ENCODE measurements at places on chromosomes 6 and 20.

- no peak for DNase-seq
Observed at GRCh38 chr6:101826269-101826668, 432.8 kb downstream of the GRIK2 start.

GRCh38 chr20:42957704-42958095, 232.0 kb downstream of the PTPRT start:
- DNase-seq = no peak

GRCh38 chr20:58583176-58583575, 67.9 kb upstream of the STX16 start:
- no peak for DNase-seq

DNA sequence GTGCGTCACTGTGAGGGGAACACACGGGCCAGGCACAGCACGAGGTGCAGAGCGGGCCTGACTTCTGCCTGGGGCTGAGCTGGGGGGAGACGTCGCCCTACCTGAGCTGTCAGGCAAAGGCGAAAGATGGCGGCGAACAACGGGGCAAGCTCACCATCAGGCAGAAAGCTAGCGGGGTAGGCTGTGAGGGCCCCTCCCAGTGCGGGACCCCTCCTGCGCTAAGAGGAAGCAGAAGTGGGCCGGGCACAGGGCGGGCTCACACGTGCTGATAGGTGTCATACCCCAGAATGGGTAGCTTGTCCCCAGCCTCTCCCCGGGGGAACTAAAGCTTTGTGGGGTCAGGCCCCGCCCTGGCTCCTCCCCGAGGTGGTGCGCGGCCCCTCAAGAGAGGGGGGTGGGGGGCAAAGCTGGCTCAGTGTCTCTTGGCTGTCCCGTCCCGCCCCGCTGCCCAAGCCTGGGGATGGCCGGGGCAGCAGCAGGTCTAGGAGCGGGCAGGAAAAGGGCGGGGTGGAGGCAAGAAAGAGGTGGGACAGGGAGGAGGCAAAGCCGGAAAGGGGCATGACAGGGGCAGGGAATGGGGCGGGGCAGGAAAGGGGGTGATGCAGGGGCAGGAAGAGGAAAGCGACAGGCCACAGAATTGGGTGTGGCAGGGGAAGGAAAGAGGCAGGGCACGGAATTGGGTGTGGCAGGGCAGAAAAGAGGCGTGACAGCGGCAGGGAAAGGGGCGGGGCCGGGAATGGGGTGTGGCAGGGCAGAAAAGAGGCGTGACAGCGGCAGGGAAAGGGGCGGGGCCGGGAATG, 14.7 kb downstream of the UCKL1 start:
- no peak for DNase-seq

DNA sequence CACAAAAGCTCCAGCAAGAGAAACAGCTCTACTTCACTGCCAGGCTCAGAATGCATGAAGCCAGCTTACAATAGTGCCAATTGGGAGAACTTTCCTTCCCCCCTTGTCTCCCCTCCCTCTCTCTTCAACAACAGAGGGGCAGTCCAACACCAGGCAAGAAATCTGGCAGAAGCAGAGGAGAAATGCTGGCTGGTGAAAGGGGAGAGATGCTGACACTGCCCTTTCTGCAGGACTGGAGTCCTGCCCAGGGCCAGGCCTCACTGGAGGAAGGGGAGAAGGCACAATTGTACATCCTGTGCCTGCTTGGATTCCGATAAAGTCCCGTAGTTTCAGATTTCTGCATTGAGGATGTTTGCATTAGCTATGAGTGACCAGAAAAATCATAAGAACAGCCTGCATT, 148.6 kb downstream of the LRRC1 start:
- DNase-seq = peak; percentile 66

DNA sequence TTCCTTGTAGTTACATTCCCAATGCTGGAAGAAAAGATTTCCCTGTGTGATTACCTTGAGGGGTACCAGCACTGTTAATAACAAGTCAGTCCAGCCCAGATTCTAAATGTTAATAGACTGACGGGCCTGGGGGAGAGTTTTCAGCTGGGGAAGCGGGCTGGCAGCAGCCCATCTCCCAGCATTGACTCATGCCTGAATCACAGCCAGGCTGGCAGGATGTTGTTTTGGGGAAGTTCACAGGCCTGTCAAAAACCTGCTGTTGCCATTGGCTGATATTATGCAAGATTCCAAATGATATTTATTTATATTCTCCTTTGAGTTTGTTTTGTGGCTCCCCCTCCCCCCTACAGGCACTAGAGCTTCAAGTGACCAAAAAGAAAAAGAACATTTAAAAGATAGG, 213.9 kb upstream of the CNR1 start:
- peak; percentile 10 for DNase-seq

GRCh38 chr6:26489996-26490964, 9.8 kb upstream of the BTN1A1 start:
- no peak for DNase-seq

DNA sequence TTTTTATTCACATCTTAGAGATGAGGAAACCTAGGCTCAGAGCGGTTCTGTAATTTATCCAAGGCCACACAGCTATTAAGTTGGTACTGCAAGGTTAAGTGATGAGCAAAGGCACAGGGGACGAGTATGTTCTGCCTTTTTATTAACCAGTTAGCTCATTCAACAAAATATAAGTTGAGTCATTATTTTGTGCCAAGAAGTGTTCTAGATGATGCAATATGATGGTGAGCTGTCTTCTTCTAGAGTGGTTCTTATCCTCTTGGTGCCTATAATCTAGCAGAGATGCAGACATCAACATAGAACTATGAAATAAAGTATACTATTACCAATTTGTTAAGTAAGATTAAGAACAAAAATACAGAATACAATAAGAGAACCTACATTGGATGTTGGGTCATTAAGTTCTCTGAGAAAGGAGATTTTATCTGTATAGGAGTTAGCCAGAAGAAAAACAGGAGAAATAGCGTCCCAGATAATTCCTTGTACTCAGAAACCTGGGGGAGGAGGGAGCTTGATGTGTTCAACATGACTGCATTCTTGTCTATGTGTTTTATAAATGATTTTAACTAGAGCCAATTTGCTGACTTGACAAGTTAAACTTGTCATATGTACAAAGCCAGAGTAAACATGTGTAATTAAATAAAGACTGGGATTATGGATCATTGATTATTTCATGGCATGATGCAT, 122.3 kb downstream of the TBXT start:
- DNase-seq = no peak

DNA sequence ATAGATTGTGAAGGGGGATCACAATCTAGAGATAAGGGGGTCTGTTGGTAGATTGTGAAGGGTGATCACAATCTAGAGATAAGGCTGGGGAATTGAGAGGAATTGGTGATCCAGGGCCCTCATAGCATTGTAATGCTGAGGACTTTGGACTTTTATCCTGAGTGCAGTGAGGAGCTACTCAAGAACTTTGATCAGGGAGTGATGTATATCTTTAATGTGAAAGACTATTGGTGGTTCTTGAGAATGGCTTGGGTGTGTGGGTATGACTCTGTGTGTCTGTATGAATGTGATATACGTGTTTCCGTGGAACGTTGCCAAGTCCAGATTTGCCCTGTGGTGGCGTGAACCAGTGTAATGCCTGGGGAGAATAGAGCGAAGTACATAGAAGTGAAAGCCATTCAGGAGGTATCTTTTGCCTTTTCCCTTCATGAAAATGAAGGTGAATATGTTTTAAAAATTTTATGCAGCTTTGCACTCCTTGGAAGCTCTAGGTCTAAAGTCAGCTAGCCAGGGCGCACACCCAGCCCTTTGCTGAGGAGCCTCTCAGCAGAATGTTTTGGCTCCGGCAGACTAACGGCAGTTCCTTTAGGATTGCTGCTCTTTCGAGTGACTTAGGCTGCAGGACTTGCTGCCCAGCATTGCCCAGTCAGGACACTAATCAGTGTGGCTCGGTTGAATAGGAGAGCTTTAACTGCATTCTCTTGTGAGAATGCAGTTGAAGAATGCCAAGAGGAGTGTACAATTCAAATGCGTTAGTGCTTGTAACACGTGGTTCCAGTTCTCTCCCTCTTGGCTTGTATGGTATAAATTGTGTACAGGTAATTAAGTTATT, 3.5 kb downstream of the ZFAND3 start:
- DNase-seq = no peak

DNA sequence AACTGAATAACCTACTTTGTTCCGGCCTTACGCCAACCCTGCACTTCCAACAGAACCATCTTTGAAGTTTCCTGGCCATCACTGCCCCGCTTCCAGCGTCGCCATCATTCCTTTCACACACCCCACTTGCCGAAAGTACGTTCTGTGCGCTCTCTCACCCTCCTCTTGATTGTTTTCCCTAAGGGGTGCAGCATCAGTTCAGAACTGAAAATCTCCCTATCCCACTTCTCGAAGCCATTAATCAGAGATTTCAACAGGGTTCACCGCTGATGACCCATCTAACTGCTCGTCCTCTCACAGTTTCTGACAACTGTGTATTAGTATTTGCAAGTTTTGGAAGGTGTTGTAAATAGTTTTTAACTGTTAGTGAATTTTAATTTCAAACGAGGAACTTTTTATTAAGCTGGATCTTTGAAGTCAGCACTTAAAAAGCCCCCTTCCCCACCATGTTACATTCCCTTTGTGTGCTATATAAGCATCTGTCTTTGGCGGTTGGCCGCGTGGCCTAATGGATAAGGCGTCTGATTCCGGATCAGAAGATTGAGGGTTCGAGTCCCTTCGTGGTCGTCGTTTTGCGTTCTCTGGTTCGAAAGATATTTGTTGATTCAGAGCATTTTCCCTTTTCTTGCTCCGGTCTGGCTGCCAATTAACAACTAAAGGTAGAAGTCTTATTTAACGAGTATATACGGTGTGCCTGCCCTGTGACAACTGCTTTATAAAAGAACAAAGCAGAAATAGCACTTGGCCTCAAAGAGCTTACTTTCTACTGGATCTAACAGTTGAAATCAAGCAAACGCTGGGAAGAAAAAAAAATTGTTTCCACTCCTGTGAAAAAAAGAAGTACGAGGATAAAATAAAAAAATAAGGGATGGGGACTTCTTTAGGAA, 42.6 kb downstream of the TRIM27 start:
- peak; percentile 62 for DNase-seq

- no peak for DNase-seq
Observed at GRCh38 chr20:18734525-18735189, 78.9 kb upstream of the SCP2D1 start.

Data from hippocampal formation (tissue), 2 donors.